ENCODE measurements at places on chromosomes 4 and X. TPM values are rescaled to one million over a fixed set of nuclear protein-coding genes. Genes with fewer than 3 reads are reported as not detected.
A peak's percentile ranks its signal among the peaks of the same experiment; 100 is the strongest.

DNA sequence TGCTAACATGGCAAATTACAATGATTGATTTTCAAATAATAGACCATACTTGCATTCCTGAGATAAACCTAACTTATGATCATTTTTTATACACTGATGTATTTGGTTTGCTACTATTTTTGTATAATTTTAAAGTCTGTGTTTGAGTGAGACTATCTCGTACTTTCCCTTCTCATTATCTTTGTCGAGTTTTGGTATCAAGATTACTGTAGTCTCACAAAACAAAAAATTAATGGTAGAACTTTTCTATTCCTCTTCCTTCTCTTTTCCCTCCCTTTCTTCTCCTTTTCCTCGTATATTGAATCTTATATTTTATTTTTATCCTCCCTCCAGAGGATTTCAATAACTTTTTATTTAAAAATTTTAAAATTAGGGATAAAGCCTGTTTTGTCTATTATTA is 41.5 kb downstream of the RGS12 start:
- no peak for DNase-seq

- no peak for DNase-seq
These were observed 14.2 kb upstream of the TIMM8A start for GRCh38 chrX:101362757-101363156.

SNCA gene
- total RNA-seq, result not detected

GRCh38 chr4:20723019-20723418 is 22.8 kb downstream of the PACRGL start:
- DNase-seq, result peak; percentile 36

DNA sequence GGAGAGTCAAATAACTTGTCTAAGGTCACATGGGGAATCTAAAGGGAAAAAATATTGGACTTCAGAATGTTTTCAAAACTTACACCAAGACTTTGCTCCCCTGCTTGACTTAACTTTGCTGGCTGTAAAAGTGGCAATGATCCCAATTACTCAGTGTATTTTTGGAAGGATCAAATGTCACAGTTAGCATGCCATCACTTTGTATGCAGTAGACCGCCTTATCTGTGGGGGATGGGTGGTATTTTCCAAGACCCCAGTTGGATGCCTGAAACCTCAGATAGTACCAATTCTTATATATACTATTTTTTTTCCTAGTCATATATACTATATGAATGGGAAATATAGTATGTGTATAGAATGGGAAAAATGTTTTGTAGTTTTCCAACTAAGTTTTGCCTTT is 53.4 kb downstream of the COL4A6 start:
- DNase-seq, result no peak

GRCh38 chrX:79287724-79288123 is 79.4 kb downstream of the ITM2A start:
- no peak for DNase-seq

DNA sequence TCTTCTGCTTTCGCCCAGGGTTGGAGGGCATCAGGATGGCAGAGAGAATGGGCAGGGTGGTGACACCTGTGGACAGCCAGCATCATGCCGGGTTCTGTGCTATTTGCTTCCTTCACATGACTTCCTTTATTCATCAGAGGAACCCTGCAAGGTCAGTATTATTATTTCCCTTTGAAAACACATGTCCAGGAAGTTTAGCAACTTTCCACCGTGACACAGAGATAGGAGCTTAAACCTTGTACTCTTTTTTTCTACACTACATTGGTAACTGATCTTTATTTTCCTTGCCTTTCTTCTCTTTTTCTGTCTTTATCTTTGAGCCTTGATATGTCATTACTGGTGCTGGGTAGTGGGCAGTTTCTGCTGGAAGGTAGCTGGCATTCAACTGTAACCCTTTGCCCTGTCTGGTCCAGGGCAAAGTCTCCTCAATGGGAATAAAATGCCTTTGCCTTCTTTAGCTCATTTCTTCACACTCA is 5.0 kb upstream of the MGST2 start:
- no peak for DNase-seq

- no peak for DNase-seq
These were observed 131.8 kb downstream of the AFF1 start for GRCh38 chr4:87066403-87067123.

DNA sequence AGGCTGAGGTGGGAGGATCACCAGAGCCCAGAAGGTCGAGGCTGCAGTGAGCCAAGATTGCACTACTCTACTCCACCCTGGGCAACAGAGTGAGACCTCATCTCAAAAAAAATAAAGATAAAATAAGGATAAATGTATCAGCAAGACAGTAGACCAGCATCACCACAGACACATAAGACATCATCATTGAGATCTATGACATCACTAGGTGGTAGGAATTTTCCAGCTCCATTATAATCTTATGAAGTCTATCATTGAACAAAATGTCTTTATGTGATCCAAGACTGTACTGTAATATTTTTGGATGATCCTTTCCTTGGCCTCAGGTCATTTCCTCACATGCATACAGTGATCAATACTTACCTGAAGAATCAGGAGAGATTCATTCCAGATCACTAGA is 8.3 kb upstream of the FAM200B start:
- DNase-seq, result no peak

GRCh38 chr4:103364083-103364482 is 165.9 kb upstream of the CENPE start:
- peak; percentile 1 for DNase-seq

- DNase-seq, result no peak
These were observed 260.8 kb upstream of the TENM3 start for GRCh38 chr4:181982437-181982836.

RXFP1 gene
- 3.1 TPM for total RNA-seq

All from GM23248 (cell line).